ENCODE measurements at places on chromosomes 3 and 15.

- DNase-seq, result no peak
Measured at GRCh38 chr3:76345878-76346277, 560.5 kb upstream of the ZNF717 start.

DNA sequence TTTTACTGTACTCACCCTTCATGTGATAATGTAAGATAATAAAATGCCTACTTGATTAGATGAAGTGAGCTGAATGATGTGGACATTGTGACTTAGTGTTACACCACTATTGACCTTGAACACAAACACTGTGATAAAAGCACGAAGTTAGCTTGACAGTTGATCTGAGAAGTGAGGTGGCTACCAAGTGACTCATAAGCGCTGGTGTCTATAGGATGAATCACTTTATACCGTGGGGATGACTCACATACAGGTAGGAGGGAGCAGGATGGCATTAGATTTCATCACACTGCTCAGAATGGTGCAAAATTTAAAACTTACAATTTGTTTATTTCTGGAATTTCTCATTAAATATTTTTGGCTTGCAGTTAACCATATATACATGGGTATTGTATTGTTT is 174.7 kb upstream of the CNTN3 start:
- DNase-seq, result peak; percentile 4

DNA sequence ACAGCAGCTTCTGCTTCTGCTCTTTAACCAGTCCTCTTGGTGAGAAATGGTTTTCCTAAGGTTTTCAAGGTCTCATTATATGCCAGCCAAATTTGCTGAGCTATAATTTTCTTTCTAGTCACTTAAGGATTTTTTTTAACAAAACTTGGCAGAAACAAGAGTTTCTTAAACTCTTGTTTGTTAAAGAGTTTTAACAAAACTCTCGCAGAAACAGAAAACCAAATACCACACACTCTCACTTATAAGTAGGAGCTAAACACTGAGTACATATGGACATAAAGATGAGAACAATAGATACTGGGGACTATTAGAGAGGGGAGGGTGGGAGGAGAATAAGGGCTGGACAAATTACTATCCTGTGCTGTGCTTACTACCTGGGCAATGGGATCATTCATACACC is 908.3 kb downstream of the TUSC7 start:
- DNase-seq, result no peak

DNA sequence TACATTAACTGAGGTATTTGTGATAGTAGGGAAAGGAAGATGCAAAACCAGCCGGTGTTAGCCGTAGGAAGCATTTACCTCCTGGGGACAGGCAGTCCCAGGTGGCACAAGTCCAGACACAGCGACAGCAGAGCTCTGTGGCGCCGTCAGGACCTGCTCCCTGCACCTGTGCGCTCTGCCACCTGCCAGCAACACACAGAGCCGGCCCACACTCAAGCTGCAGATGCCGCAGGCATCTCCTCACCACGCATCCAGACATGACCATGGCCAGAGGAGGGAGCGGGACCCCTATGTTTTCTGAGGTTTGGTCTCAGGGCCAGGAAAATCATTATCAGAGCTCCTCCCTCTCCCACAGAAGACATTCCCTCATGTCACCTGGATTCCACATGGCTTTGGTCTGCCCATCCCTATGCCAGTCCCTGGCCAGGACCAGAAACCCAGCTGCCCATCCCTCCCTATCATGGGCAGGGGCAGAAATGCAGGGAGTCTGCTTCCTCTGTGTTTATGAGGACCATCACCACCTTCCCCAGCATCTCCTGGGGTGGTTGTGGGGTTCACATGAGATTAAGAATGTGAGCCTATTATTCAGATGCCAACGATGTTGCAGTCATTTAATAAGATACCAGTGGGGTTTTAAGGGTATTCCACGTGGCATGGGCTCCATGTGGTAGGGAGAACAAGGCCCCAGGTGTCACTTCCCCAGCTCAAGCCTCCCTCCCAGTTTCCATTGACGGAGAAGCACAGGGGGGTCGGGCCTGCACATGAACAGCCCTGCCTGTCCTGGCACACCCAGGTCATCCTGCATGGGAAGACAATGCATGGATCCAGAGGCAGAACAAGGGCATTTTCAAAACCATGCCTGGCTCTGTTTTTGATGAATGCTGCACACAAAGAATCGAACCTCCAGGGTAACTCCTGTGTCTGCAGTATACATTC is 251.1 kb downstream of the OCA2 start:
- no peak for DNase-seq

GRCh38 chr15:38229705-38230310 is 22.8 kb upstream of the SPRED1 start:
- DNase-seq, result no peak

DNA sequence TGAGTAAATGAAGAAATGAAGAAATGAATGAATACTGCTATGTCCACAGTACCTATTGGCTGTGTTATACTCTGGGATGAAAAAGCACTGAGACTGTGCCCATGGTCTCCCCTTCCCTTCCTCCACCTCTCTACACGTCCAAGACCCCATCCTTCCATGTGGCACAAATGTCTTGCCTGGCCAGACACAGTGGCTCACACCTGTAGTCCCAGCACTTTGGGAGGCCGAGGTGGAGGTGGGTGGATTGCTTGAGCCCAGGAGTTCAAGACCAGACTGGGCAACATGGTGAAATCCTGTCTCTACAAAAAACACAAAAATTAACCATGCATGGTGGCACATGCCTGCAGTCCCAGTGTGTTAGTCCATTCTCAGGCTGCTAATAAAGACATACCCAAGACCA is 200.1 kb downstream of the FAM43A start:
- no peak for DNase-seq

DNA sequence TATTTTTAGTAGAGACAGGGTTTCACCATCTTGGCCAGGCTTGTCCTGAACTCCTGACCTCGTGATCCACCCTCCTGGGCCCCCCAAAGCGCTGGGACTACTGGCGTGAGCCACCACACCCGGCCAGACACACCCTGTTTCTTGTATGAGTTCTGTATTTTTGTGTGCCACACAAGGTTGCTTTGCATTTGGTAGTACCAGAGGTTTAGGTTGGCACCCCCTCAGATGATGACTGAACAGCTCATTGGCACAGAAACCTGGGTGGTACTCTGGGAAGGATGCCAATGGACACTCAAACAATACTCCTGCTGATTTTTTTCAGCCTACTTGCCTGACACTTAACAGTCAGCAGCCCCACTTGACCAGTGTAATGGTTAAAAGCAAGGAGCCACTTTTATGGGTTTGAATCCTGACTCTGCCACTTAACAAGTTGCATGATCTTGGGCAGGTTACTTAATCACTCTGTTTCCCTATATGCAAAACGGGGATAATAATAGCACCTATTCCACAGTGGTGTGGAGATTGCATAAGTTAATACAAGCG is 39.2 kb upstream of the BCL2A1 start:
- peak; percentile 20 for DNase-seq

DNA sequence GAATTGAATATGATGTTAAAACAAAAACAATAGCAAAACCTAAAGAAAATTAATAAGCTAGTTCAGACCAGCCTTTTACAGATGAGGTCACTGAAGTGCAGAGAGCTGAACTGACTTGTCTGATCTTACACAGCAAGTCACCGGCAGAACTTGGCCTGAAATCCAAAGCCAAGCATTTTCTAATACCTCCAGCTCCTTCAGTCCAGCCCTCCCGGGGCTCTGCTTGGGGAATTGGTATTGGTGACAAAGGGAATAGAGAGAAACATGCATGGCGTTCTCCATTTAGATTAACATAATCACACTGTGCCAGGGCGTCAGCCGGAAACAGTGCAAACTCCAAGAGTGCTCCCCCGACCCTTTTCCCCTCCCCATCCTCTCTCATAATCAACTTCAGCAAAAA is 14.1 kb upstream of the ZSCAN2 start:
- DNase-seq, result peak; percentile 12

DNA sequence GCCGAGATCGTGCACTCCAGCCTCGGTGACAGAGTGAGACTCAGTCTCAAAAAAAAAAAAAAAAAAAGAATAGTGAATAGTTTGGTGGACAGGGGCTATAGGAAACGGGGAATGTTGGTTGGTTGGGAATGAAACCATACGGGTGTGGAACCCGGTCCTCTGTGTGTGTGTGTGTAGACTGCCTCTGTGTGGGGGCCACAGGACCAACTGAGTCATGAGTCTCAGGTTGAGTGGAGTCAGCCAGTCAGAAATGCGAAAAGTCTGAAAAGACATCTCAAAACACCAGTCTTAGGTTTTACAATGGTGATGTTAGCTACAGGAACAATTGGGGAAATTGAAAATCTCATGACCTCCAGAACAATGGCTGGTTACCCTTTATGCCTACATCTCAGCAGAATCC is 44.5 kb downstream of the ZDHHC19 start:
- DNase-seq, result no peak
